Activated T-cell treated with anti-CD3 and anti-CD28 coated beads, Interleukin-2, amount 50 U/mL, for 4 hours (primary cell): ENCODE measurements at places on chromosomes 2 and 18.
A peak's percentile ranks its signal among the peaks of the same experiment; 100 is the strongest.

GRCh38 chr2:201257956-201258665 is 2.2 kb upstream of the CASP8 start:
- peak; percentile 77 for DNase-seq

DNA sequence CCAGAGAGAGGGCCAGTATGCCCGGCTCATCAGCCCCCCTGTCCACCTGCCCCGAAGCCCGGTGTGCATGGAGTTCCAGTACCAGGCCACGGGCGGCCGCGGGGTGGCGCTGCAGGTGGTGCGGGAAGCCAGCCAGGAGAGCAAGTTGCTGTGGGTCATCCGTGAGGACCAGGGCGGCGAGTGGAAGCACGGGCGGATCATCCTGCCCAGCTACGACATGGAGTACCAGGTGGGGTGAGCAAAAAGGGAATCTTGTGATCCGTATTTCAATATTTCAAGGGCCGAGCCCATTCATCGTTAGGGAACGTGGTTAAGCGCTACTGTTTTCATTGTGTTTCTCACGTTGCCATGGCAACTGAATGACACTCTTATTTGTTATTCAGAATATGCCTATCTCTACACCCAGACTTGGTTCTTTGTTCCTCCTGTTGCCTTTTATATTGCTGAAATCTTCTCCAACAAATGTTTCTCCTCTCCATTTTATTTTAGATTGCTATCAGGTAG is 81.5 kb downstream of the NRP2 start:
- DNase-seq: no peak

DNA sequence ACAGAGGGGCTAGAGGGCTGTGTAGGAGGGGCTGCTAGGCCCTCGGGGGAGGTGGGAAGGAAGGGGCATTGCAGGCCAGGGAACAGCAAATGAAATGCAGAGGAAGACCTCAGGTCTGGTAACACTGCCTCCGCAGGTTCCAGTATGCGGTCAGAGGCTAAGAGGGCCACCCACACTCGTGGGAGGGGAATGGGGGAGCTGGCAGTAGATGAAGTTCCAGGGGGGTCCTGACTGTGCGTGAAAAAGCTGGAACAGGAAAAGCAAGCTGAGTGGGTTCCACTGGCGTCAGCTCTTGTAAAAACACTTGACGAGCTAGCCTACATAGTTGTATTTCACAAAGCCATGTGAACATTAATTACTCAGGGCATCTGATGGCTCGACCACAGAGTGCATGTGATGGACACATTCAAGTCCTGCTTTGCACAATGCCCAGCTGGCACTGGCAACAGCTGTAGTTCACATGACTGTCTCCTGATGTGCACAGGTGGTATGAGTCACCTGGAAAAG is 29.0 kb upstream of the PTPN4 start:
- DNase-seq: no peak

GRCh38 chr2:150485871-150486538 is 1.5 kb downstream of the RND3 start:
- no peak for DNase-seq

- DNase-seq: no peak
These were observed 1.8 kb downstream of the AFF3 start for GRCh38 chr2:100140582-100140981.

DNA sequence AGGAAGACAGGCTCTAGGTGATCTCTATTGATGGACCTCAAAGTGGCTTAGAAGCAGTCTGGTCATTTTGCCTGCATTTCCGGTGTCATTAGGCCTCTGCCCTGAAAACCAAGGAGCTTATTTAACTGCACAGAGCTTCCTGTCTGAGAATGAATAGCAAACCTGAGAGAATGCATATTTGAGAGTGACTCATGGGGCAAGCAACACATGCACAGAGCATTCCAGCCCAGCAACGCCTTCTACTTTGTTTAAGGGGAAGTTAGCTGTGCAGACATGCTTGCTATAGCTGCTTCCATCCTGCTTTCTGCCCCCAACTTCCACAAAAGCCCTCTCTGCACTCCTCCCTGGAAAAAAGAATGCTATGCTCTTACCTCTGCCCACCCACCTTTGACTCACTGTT is 232.8 kb downstream of the GRB14 start:
- no peak for DNase-seq

DNA sequence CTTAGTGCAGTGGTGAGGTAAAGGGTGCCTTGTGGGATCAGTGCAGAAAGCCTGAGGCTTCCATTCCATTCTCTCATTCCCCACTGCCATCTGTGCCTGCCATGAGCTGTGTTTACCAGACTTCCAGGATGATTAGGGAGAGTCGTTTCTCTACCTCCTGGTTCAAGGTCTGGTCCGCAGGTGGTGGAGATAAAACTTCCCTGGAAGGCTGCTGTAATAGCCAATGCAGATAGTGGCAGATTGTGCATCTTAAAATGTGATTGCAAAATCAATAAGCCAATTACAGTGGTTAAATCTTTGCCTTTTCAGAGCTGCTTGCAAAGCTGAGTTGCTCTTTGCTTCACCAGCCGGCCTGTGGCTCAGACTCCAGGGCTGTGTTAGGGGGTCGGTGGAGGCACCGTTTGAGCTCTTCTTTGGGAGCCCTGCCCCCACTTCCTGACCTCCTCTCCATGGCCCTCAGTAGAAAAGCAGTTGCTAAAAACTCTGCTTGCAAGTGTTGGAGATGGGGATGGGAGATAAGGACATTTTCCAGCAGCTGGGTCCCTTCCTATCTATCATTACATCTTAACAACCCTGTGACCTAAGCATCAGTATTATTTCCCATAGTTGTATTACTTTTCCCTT is 95.2 kb upstream of the HS6ST1 start:
- no peak for DNase-seq

DNA sequence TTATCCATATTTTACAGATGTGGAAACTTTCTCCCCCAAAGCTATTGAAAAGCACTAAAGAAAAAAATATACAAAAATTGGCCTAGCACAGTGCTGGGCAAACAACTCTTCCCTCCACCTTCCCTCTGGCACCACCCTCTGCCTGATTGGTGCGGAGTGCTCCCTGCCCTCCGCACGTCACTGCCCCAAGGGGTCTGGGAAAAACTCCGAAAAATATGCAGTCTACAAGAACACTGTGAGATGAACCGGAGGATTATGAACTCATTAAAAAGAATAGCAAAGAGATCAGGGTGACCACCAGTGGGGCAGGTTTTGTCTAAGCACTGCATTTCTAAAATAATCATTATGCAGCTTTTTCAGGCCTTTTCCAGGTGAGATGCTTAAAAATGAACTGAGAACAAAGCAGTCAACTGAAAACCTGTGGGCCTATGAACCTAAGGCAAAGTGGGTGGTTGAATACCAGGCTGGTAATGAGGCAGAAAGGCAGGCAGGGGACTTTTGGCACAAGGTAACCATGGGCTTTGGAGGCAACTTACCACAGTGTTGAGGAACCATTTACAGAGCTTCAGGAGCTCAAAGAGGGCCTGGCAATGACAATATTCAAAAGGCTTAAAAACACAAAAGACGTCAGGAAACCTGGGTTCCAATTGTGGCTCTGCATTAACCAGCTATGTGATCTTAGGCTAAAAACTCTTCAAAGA is 57.5 kb downstream of the AAK1 start:
- no peak for DNase-seq

- DNase-seq: no peak
These were observed 70.3 kb downstream of the ZBTB7C start for GRCh38 chr18:48338915-48339314.

- DNase-seq: no peak
These were observed 230.9 kb downstream of the DLGAP1 start for GRCh38 chr18:4224031-4224704.

- no peak for DNase-seq
These were observed 404.4 kb downstream of the SOCS6 start for GRCh38 chr18:70693246-70693645.
